ENCODE measurements at places on chromosomes 3 and 15.

GRCh38 chr3:16885593-16886302, 993 bp downstream of the PLCL2 start:
- DNase-seq: no peak

DNA sequence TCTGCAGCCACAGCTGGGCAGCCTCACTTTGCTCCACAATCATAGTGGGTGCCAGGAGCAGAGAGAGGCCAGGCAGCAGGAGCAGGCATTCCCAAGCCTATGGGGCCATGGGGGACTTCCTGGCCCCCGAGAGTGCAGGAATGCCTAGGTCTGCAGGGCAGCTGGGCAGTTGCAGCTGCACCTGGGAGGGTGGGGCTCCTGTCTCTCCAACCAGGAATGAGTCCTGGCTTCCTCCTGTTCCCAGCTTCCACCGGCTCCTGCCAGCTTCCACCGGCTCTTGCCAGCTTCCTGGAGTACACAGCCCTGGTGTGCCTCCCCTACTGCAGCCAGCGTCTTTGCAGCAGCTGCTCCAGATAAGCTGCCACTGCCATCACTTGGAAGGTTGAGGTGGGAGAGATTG, 86.3 kb upstream of the CDV3 start:
- no peak for DNase-seq

- DNase-seq: no peak
Observed at GRCh38 chr3:29137601-29138000, 143.3 kb upstream of the RBMS3 start.

DNA sequence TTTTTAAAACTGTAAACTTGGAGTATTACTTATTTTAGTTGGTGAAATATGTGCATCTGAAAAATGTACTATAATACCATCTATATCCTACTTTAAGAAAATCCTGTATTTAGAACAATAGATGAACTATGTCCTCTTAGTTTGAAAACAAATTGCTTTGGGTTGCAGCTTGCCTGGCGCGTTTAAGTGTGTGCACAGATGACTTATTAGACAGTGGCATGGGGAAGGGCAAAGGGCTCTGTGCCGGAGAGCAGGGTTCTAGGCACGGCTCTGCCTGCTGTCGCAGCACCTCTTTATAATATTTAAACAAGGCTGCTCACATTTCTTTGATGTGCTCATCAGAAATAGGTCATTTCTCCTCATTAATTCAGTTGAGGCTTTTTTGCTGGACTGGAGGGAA, 10.0 kb downstream of the PXK start:
- no peak for DNase-seq

GRCh38 chr15:87589134-87589533, 667.4 kb downstream of the NTRK3 start:
- DNase-seq: no peak

DNA sequence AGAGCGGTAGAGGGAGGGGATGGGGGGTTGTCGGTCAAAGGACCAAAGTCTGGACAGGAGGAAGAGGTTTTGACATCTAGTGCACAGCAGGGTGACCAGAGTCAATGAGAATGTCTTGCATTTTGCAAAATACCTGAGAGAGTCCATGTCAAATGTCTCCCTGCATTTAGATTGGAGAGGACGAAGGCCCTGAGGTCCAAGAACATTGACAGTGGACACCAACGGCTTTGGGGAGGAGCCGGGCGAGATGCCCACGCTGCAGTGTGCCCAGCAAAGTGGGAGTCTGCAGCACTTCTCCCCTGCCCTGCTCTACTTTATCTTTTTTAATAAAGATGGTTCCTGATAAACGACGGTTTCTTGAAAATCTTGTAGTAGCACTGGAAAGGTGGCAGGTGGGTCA, 67.4 kb upstream of the TAMM41 start:
- no peak for DNase-seq

DNA sequence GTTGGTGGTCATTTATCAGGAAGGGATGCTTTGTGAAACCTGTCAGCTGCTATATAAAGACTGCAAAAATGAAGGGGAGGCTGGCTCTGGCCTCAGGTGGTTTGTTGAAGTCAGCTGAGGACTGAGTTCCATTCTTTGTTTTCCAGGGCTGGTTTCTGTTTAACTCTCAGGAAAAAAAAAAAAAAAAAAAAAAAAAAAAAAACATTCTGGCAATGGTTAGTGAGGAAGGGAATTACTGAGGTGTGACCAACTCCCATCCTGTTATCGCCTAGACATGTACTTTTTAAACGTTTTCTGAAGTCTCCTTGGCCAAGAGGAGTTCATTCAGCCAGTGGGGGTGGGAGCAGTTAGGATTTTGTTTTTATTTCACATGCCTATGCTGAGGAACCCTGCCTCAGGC, 316.3 kb downstream of the OXSM start:
- peak; percentile 78 for DNase-seq

DNA sequence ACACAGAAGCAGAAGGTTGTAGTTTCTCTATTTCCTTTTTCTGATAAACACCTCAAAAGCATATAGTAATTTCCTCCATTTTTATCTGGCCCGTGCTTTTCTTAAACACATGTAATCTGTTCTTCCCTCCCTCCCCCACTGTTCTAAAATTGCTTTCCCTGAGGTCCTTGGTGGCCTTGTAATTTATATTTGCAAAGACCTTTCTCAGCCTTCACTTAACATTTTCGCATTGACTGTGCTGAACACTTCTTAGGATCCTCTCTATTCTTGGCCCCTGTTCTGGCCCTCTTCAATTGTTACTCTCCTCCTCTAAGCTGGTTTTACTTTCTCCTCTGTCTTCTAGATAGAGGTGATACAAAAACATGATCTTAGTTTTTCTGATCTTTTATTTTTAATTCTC, 28.3 kb downstream of the GAP43 start:
- DNase-seq: no peak

- no peak for DNase-seq
Observed at GRCh38 chr3:113166719-113167492, 44.5 kb upstream of the BOC start.

DNA sequence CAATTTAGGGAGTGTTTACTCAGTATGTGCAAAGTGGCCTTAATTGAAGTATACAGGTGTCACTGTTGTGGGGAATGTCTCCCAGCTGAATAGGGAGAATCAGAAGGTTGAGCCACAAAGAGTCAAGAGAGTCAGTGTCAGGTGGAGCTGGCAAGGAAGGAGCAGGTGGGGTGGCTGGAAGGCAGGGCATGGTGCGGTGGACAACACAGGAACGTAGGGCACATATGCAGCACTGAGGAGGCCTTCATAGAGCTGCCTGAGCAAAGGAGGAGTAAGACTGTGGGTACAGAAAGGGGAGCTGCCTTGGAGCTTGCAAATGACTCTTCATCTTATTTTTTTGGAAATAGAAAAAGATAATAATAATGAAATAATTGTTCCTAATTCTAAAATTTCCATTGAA, 20.0 kb downstream of the ARHGEF3 start:
- DNase-seq: no peak

DNA sequence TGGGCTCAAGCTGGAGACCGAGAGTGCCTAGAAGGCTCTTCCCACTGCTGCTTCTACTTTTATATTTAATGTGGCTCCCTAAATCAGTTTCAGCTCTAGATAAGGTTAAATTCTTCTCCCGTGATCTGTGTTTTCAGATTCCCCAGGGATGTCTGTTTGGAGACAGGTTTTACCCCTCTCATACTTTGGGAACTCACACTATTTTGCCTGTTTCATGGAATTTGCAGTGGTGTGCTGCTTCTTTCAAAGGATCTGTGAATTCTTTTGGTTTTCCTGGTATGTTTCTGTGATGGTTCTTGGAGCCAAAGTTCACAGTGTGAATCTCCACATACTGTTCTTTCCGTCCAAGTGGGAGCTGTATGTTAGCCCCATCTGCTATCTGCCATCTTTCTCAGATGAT, 238.3 kb upstream of the SLITRK3 start:
- DNase-seq: no peak

DNA sequence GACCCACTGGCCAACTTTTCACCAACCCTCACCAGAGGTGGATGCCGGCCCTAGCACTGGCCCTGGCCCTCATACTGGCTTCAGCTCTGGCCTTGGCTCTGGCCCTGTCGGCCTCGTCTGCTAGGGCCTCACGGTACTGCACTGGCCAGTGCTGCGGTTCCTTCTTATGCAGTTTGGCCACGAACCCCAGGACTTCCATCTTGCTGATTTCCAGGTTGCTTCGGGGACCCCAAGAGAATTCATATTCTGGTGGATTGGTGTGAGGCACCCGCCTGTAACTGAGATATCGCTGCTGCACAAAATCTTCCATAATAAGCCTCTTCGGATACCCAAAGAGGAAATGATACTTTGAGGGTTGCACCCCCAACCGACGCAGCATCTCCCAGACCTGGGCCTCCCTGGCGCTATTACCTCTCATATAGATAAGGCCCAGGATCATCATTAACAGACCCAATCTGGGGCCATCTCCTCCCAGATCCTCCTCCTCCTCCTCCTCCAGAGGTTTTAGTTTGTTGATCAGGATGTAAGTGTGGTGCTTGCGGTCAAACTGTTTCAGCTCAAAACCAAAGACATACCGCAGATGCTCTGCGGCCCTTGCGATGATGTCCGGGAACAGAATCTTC, 883 bp downstream of the MAGEF1 start:
- no peak for DNase-seq

- no peak for DNase-seq
Observed at GRCh38 chr3:123664753-123665152, 79.9 kb upstream of the HACD2 start.

DNA sequence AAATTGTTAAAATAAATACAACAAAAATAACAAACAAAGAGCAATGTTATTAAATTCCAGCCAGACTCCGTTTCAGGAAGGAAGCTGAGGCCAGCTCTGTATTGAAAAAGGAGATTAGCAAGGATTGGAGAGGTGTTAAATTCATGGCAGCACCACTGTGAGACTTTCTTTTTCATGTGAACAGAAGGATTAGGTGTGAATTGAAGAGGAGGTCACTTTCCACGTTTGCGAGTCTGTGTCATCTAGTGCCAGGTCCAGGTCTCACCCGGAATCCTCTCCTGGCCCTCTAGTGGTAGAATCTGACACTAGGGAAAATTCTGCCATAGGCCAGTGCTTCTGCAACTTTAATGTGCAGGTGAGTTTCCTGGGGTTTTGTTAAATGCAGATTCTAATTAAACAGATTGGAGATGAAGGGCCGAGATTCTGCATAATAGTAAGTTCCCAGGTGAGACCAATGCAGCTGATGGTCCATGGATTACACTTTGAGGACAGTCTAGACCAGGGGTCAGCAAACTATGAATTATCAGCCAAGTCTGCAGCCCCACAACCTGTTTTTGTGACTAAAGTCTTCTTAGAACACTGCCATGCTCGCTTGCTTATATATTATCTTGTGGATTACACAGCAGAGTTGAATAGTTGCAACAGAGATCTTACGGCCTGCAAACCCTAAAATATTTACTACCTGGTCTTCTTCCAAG, 9.2 kb upstream of the SLC6A1 start:
- DNase-seq: no peak

- DNase-seq: no peak
Observed at GRCh38 chr3:177523067-177523675, 325.9 kb upstream of the TBL1XR1 start.

GRCh38 chr3:37700466-37701248, 161.0 kb upstream of the CTDSPL start:
- DNase-seq: no peak

DNA sequence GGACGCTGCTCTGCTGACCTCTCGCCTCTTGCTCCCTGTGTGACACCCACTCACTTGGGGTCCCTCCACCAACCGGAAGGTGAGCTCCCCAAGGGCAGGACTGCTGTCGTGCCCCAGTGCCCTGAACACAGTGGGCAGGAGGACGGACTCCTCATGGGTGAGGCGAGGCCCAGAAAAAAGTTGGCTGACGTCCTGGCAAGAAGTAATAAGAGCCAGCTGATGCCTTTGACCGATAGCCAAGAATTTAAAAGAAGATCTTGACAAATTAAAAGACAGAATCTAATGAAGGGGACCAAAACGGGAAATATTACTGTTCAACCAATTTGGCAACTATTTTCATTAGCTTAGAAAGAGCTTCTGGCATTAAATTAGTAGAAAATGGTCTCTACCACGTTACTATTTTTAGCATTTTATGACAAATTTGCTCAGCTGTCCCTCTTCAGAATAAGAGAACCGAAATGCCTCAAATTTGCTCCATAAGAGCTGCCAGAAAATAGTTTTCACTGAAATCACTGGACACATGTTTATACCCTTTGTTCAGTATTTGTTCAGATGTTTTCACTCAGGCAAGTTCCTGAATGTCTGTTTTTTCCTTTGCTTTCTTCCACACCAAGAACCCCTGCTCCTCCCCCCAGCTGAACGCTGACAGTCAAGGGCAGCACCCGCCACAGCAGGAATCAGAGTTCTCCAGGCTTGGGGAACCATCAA, 60.5 kb downstream of the XXYLT1 start:
- DNase-seq: no peak

- DNase-seq: no peak
Observed at GRCh38 chr15:81373176-81373575, 837 bp downstream of the TMC3 start.

DNA sequence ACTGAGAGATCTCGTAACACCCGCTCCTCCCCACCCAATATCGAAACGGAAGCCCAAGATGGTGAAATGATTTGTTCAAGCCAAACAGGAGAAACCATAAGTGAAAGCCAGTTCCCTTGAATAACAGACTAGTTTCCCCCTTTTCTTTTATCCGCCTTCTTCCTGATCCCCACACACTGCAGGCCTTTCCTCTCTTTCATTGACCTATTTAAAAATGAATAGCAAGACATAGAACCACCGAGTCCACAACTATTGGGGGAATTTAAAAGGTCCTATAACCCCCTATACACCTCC, 382 bp upstream of the COX17 start:
- DNase-seq: no peak

GRCh38 chr3:117091676-117092075, 382.1 kb downstream of the TUSC7 start:
- DNase-seq: no peak

DNA sequence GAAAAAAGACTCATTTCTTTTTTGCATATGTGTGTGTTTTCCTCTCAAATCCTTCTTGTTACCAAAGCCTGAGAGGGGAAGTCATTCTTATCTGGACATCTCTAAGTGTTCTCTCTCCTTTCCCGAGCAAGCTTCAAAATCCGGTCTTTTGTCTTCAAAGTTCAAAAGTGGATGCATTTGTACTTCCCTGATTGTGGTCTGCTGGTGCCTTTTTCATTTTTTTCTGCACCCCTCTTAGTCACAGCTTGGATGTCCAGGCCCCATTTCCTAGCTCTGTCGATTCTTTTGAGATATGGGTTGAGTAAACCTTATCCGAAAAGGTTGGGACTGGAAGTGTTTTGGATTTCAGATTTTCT, 34.8 kb downstream of the EHD4 start:
- no peak for DNase-seq

DNA sequence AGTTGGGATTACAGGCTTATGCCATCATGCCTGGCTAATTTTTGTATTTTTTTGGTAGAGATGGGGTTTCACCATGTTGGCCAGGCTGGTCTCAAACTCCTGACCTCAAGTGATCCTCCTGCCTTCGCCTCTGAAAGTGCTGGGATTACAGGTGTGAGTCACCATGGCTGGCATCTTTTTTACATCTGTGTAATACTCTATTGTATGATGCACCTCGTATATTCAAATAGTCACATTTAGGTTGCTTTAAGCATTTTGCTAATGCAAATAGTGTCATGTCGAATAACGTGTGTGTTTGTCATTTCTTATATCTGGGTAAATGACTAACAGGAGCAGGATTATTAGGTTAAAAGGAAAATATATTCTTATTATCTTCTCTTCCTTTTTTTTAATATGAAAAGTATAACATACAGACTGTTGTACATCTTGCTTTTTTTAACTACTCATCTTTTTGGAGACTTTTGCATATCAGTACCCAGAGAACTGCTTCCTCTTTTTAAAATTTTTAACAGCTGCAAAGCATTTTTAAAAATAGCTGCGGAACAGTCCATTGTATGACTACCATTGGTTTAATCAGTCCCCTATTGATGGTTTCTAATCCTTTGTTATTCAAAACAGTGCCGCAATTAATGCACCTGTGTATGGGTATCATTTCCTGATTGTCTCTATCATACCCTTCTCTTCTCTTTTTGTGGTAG, 13.4 kb downstream of the SCAMP5 start:
- no peak for DNase-seq
